ENCODE measurements at places on chromosomes 3 and 15.

DNA sequence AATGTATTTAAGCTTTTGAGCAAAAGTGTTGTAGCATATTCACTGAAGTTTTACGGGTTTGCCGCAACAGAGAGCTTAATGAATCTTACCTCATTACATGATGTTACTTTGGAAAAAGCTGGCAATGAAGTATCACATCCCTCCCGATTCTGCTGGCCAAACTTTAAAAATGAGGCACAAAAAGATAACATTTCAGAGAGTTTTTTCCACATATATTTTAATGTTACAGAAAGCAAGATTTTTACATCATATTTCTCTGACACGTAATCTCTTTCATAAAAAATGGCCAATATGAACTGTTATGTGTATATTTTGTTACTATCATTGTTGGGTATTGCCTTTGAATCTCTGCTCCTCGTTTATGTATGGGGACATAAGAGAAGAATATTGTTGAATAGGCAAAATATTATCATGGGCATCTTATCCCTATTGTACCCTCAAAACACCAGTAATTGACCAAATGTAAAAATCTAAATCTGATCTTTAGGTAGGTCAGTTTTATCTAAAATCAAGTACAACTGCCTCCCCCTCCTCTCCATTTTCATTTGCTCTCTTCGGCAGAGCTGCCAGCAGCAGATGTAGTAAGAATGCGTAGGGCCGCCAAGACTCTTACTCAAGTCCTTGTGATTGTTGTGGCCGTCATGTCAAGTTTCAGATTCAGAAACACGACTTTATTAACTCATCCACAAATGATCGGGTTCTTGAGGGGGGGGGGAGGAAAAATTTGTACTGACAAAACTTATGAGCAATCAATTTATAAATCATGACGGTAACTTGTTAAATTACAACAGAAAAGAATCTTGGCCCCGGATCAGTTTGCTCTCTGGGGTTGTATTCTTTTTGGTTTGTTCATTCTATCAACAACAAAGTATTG is 106.7 kb upstream of the THRB start:
- DNase-seq, result no peak

GRCh38 chr15:40006646-40007045 is 32.3 kb downstream of the SRP14 start:
- no peak for DNase-seq

GRCh38 chr3:190716961-190717360 is 145.5 kb downstream of the GMNC start:
- no peak for DNase-seq

DNA sequence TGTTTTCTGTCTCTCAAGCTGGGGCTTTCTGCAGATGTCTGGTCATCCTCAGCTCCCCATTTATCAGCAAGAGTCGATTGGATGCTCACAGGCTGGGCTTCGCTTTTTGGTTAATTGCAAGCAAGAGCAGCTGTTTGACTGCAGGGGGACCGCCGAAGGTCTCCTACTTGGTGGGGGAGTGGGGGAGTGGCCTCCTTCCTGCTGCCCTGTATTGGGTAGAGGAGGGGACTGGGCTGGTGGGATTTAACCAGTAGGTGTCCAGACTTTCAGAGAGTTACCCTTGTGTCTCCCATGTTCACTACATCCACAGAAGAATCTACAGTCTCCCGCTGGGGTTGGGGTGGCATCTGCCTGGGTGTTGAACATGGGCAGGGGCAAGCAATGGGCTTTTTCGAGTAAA is 78.7 kb downstream of the PLXNA1 start:
- no peak for DNase-seq

- DNase-seq, result no peak
Measured at GRCh38 chr3:160130071-160130470, 95.2 kb upstream of the C3orf80 start.

GRCh38 chr3:71512000-71512399 is 71.5 kb downstream of the FOXP1 start:
- no peak for DNase-seq

DNA sequence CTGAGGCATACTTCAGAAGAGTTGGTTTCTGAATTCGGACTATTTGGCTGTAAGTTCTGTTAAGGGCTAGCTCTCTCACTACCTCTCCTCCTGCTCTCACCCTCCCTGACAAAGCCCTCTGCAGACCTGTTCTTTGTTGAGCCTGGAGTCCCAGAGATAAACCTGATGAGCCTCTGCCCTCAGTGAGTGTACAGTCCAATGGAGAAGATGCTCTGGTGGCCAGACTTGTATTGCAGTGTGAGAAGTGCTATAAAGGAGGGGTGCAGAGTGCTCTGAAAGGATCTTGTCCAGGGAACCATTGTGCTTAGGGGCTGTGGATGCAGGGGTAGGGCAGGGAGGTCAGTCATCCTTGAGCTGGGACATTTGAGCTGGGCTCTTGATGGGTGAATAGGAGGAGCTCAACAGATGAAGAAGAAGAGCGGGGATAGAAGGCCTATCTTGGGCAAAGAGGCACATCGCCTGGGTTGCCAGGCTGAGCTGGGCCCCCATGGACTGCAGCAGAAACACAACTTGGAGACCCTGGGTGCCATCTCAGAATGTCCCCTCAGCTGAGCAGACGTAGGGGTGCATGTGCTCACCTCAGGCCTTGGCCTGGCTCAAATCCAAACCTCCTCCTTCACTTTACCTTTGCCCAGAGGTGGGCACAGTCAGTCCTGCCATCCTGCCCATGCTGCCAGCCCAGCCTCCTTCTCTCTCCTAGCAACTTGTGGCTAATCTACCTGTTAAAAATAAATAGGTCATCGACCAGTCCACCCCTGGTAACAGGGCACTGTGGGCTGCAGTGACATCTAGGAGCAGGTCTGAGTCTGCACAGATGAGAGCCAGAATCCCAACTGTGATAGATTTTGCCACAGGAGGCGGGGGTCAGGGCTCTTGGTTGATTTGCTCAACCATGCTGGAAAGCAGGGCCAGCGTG is 3.3 kb downstream of the CAND2 start:
- no peak for DNase-seq

DNA sequence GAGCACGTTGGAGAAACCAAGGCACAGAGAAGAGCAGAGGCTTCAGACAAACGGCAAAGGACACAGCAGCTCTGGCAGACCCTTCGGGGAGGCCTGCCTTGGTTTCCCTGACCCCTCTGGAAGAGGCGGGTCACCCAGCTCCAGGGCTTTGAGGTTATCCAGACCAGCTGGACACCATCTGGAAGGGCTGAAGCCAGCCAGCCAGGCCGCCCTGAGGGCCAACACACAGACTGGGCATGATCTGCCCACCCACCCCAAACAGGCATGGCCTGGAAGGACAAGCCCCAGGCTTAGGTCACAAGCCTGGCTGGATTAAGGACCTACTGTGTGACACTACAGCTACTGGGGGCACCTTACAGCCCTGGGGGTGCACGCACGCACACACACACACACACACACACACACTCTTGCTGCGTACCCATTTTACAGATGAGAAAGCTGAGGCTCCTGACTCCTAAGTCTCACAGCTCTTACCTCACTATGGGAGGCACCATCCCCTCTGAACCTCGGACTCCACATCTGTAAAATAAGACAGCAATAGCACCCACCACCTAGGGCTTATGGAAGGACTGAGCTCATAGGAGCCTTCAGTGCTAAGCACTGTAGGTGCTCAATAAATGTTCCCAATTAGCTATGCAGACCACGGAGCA is 10.8 kb downstream of the PLXND1 start:
- no peak for DNase-seq

DNA sequence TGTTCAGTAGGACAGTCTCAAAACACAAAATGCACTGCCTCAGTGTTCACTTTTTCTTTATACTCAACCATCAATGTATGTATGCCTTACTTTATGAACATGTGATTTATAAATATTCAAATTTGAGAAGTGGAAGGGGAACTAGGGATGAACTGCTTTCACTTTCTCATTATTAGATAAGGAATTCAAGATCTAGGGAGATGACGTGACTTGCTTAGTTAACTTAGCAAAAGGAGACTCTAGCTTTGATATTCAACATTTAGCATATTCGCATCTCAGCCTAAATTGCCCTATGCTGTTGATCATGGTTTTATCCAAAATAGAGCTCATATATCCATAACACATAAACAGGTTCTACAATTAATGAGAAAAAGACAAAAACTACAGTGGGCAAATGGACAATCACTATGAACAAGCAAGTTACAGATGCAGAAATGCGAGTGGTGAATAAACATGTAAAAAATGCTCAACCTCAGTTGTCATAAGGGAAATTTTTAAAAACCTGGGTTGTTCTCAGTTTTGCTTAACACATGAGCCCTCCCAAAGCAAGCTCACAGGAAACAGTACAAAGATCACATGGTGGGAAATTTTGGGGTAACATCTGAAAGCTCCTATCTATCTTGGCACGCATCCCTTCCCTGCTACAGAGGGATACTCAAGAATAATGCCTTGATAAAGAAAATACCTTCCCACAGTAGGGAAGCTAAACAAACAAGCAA is 269.8 kb downstream of the THRB start:
- DNase-seq, result no peak

GRCh38 chr15:85642693-85643066 is 152.0 kb downstream of the KLHL25 start:
- DNase-seq, result no peak

DNA sequence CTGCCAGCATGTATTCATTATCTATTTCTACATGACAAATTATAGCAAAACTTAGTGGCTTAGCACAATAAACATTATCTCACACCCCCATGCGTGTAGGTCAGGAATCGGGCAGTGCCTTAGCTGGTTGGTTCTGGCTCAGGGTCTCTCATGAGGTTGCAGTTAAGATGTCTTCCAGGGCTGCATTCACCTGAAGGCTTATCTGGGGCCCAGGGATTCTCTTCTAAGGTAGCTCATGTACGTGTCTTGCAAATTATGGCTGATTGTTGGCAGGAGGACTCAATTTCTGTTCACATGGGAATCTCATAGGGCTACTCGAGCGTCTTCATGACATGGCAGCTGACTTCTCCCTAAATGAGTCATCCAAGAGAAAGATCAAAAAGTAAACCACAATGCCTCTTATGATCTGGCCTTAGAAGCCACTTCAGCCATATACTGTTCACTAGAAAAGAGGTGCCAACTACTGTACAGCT is 42.9 kb upstream of the TSC22D2 start:
- DNase-seq, result no peak

- no peak for DNase-seq
Measured at GRCh38 chr3:149657321-149657925, 402 bp downstream of the WWTR1 start.

GRCh38 chr3:4743371-4743770 is 235.9 kb upstream of the BHLHE40 start:
- DNase-seq, result no peak

- DNase-seq, result no peak
Measured at GRCh38 chr3:40908612-40909011, 290.7 kb upstream of the CTNNB1 start.

DNA sequence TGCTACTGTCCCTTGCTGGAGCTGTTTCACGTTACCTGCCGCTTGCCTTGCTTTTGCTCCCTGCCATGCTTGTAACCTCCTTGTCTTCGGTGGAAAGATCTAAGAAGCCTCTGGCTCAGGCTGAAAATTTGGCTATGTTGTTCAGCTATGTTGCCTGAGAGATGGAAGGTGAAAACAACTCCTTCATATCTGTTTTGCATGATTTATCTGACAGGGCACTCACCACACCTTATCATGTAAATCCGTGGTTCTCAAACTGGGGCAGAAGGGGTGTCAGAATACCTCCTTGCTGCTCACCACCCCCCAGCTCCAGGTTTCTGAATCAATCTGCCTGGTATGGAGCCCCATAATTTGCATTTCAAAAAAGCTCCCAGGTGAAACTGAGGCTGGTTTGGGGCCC is 6.5 kb upstream of the CORO2B start:
- DNase-seq, result no peak

GRCh38 chr3:161420746-161421145 is 49.4 kb upstream of the SPTSSB start:
- DNase-seq, result no peak

Data from GM12891 (cell line).